CD8-positive, alpha-beta memory T cell (primary cell): ENCODE measurements at places on chromosomes 1 and 21.

GRCh38 chr1:172944931-172945330 lies 105.8 kb downstream of the TNFSF18 start:
- DNase-seq = no peak

- no peak for DNase-seq
Measured at GRCh38 chr1:111882559-111882958, 106.9 kb downstream of the KCND3 start.

GRCh38 chr1:93631626-93632365 lies 49.8 kb downstream of the BCAR3 start:
- no peak for DNase-seq

- DNase-seq = peak; percentile 44
Measured at GRCh38 chr1:6343506-6344405, 49.8 kb downstream of the ACOT7 start.

GRCh38 chr1:42740851-42741580 lies 980 bp upstream of the CLDN19 start:
- no peak for DNase-seq

DNA sequence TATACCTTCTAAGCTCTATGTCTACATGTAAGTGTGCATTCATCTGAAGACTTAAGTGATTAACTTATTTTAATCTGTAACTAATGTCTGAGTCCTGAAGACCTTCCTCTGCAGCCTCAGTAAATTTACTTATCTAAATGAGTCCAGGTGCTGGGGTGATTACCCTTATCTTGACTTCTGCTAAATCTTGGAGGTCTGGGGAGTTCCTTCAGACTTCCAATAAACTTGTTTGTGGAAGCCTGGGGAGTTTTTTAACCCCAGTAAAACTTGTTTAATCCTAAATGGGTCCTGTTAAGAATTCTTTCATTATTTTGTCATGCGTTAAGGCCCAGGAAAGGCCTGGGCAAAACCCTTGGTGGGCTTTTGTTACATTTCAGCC lies 37.0 kb downstream of the RSPH1 start:
- DNase-seq = no peak

DNA sequence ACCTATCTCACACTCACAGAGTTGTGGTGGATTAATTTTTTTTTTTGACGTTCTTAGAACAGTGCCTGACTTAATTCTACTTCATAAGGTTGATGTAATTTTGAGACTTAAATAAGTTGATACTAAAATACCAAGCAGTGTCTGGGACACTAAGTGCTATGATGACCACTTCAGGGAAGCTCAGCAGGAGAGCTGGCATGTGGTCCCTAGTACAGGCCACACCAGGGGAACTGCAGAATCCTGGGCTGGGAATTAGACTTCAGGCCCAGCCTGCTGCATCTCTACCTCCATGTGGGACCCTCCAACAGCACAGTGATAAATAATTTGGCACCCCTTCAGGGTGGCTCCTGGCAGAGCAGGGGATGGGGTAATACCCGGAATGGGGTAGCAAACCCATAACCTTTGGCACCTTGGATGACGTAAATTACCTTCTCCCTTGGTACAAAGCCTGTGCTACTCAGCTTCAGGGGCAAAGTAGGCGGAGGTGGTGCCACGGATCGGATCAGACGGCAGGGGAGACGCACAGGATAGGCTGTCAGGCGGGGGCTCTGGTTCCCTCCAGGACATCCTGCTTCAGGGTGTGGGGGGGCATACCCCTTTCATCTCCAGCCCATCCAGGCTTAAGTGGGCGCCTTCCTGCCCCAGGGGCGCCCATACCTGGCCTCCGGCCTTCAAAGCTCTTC lies 4.8 kb downstream of the MFSD2A start:
- DNase-seq = no peak

DNA sequence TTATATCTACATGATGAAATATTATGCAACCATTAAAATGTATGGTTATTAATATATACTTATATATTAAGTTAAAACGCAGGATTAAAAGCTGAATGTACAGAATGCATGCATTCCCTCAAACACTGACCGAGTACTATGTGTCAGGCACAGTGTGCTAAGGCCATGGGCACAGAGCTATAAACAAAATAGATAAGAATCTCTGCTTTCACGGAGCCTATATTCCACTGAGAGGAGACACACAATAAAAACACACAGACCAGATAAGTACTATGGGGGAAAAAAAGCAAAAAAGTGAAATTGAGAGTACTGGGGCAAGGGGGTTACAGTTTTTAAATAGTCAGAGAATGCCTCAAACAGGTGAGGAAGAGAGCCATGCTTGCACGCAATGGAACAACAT lies 62.7 kb downstream of the GPATCH2 start:
- DNase-seq = no peak

- no peak for DNase-seq
Measured at GRCh38 chr1:225462714-225463574, 35.1 kb upstream of the LBR start.

- no peak for DNase-seq
Measured at GRCh38 chr1:186761358-186761757, 67.4 kb upstream of the PLA2G4A start.

DNA sequence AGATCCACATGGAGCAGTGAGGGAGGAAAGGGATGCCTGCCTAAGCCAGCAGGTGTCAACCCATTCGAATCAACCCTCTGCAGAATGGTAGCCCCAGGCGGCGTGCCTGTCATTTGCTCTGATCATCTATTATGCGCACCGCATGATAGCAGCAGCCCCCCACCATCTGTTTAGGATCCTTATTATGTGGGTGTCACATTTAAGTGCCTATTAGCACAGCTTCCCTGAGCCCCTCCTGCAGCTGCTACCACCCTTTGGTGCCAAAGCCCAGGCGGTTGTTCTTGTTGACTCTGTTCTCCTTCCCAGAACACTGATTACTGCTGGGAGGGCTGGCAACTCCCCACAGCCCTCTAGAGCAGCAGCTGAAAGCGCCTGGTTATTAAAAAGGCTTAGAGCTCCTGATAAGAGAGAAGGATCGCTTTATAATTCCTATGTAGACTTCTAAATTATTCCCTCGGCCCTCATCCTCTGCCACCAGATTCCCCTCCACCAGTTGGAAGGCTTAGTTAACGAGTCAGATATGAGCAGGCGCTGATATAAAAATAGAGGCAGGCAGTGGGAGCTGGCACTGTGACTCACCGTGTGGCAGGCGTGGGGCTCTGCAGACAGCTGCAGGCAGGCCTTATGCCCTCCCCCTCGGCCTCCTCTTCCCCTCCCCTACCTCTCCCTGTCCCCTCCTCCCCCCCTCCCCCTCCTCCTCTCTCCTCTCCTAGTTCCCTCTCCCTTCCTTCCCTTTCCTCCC lies 23.0 kb downstream of the ACTA1 start:
- no peak for DNase-seq

DNA sequence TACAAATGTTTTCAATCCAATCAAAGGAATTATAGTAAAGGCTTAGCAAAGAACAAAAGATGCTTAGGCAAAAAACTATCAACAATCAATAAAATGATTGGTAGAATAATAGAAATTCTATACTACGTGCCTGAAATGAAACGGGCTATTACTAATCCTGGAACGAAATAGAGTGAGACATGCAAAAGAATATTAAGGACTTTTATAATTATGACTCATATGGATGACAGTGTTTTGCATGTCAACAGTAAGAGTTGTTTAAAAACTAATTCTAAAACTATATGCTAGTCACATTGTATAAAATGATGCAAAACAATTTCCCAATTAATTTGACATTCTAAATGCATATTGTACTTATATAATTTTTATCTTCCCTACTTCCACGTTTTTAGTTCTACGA lies 35.6 kb downstream of the LRRIQ3 start:
- DNase-seq = no peak

DNA sequence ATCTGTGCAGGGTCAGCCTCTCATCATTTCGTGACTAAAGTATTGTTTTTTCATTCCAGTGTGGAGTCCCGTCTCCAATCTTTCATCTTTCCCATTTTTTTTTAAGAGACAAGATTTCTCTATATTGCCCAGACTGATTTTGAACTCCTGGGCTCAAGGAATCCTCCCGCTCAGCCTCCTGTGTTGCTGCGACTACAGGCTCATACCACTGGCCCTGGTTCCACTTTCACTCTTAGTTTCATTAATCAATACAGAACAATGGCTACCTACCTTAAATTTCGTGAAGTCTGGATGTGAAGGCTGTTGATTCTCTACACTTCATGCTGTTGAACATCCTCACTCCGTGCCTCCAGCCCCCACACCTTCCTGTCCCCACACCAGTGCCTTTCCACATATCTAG lies 97.7 kb upstream of the GREM2 start:
- DNase-seq = no peak

GRCh38 chr1:220890602-220891001 lies 11.4 kb downstream of the HLX start:
- DNase-seq = no peak

DNA sequence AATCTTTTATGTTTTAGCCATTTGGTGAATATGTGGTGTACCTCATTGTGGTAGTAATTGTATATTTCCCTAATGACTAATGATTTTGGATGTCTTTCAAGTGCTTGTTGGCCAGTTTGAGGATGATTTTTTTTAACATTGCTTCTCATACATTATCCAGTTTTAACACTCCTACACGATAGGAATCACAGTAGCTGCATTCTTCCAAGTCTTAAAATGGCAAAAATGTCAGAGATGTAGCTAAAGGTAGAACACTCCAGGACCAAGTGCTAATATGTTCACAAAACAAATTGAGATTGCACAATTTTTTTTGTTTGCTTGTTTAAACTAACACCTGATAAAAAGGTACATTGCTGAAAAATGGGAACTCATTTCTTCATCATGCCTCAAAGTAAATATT lies 11.7 kb downstream of the USP25 start:
- no peak for DNase-seq

DNA sequence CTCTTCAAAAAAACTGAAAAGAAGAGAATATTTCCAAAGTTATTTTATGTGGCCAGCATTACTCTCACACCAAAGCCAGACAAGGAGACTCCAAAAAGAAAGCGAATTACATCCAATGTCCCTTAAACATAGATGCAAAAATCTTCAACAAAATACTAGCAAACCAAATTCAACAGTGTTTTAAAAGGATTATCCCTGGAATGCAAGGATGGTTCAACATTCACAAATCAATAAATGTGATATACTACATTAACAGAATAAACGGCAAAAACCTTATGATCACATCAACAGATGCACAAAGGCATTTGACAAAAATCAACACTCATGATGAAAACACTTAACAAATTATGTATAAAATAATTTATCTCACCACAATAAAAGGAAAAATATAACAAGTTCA lies 207.8 kb downstream of the DENND1B start:
- no peak for DNase-seq

DNA sequence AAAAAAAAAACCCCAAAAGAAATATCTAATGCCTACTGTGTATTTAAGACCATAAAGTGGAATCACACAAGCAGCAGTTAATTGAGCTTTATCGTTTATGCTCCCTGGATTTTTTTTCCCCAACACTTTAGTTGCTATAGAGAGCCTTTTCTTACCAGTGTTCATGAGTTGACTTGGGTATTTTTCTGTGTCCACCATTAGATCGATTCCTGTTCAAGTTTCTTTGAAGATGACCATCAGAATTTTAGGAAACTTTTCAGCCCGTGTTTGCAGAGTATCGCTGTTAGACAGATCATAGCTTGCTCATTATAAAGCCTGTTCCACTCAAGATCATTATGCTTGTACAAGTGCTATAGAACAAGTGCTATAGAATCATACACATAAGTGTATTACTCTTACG lies 1.5 kb downstream of the RALGPS2 start:
- DNase-seq = no peak
